ENCODE measurements at places on chromosomes 12 and 14.

DNA sequence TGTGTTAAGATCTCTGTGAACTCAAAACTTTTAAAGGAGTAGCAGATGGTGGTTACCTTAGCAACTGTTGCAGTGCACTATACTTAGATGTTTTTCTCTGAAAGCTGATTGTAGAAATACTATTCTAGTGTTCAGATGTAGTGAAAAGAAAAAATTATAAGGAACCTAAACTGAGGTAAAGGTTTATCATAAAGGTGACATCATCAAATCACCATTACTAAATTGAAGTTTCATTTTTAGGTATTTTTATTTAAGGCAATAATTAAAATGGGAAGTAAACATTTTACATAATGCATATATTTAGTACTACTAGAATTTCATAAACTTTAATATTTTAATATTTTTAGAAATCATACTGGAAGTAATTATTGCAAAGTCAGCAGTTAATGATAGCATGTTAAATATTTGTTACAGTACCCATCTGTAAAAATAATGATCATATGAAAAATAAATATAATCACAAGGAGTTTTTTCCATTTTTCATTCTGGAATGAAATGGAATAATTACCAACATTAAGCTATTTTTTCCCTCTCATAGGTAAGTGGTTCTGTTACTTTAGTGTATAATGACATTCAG, 141.1 kb upstream of the NAV3 start:
- DNase-seq: no peak

GRCh38 chr12:82793751-82794281, 107.1 kb downstream of the TMTC2 start:
- no peak for DNase-seq

- no peak for DNase-seq
These were observed 10.8 kb downstream of the ISCA2 start for GRCh38 chr14:74504412-74504811.

DNA sequence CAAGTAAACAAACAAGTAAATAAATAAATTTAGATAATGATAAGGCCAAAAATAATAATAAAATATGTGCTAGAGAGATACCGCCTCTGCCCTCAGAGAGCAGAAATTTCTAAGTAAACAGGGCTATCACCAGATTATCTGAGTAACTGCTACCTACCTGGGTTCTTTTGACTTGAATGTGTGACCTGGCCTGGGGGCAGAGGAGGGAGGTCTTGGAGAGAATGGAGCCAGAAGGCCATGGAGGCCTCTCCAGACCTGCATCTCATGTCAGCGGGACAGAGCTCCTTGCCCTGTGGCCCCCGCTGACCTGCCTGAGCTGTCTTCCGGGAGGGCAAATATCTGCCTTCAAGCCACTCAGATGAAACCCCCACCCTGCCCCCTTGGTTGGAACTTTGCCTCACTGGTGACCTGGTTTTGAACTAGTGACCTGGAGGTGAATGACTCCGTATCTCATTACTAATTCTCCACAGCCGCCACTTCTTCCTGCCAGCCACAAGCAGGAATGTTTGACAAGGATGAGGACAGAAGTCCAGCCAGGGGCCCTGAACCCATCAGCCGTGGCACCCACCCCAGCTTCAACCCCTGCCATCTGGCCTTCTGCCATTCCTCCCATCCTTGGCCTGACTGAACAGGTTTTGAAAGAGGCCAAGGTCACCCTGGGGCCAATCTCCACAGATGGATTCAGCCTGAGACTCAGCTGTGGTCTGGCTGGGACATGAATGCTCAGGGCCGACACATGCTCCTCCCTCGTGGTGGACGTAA, 86.8 kb upstream of the PARP11 start:
- DNase-seq: no peak

- DNase-seq: peak; percentile 57
These were observed 164.6 kb downstream of the TMEM117 start for GRCh38 chr12:44000309-44000952.

GRCh38 chr14:100767003-100767787, 40.5 kb downstream of the DLK1 start:
- no peak for DNase-seq

- DNase-seq: peak; percentile 44
These were observed 407.9 kb upstream of the ATXN7L3B start for GRCh38 chr12:74129702-74130101.

DNA sequence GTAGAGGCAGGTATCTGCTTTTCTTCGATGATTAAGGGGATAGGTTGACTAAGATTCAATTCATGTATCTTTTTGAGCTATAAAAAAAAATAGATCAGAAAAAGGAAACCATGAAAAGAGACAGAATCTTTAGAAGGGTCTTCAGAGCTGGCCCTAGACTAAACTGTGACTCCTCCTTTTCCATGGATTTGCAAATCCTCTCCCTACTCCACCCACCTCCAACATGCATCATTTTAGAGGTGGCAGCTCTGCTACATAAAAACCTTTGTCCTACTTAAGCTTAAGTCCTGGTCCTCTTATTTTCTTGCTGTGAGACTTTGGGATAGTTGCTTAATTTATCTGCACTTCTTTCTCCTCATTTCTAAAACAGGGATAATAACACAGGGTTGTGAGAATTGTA, 48.4 kb upstream of the LIMA1 start:
- no peak for DNase-seq
